ENCODE measurements at places on chromosomes 3 and 15.
A peak's percentile ranks its signal among the peaks of the same experiment; 100 is the strongest.

DNA sequence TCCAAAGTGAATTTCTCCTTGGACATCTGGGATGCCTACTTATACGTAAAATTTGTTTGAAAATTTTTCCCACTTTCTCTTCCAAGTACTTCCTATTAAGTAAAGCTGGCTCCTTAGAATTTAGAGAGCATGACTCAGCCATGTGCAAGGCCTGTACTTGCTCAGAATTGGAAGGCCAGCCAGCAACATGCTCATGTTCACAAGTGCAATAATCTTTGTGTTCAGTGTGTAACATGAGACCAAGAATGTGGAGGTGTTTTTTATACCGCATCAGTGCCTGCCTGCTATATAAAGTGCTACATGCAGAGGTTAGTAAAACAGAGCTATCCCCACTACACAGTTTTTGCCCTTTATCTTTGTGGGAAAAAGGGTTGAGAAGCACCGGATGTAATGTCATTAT lies 151.9 kb upstream of the FEZF2 start:
- DNase-seq: no peak

DNA sequence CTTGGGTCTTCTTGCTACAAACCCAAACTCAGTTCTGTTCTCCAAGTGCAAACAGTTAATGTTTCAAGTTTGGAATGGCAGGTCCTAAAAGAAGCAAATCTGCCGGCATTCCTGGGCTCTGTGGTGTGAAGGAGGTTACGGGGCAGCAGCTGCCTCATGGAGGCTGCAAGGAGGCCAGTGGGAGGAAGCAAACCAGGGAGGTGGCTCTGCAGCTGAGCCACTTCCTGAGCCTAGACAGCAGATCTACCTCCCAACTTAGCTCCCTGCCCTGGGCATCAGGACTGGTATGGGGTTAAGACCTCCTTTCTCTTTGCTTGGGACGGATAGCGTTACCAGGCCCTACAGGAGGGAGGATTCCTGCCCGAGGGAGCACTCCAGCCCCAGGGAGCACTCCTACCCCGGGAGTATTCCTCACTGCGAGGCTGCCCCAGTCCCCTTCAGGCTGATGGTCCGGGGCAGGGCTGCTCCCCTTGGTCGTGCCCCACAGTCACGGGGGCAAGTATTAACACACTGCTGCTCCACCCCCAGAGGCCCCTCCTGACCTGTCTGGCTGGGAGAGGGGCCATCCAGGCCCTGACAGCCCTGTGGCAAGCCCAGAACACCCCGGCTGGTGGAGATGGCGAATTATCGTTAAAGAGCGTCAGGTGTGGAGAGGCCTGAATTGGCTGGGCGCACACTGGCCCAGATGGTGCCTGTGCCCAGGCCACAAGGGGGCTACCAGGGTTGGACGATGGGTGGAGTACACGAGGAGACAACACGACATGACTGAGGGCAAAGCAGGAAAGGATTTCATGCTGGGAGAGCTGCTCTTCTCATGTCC lies 129.9 kb downstream of the ATP10A start:
- DNase-seq: no peak

- DNase-seq: no peak
Measured at GRCh38 chr3:45667569-45667934, 21.6 kb upstream of the SACM1L start.

- no peak for DNase-seq
Measured at GRCh38 chr3:31705736-31706135, 173.0 kb downstream of the STT3B start.

DNA sequence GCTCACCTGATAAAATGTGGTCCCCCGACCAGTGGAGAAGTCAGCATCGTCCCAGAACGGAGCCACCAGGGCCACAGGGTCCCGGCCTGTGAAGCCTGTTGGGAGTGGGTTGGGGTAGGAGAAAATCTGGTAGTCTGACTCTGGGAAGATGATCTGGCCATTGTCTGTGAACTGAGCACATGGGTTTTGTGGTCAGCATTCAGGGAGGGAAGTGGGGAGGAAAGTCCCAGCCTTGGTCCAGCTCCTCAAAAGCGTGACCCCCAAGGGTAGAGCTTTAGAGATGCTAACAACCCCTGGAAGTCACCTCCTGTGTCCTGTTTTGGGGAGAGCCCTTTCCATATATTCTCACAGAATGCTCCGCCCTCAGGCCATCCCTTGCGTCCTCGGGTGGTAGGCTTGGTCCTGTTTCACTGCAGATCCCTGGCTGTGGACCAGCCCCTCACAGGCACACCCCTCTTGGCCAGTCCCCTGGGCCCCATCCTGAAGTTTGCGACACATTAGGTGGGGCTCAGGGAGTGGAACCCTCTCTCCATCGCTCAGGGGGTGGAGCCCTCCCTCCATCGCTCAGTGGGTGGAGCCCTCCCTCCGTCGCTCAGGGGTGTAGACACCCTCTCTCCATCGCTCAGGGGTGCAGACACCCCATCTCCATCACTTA lies 40.0 kb downstream of the MUC4 start:
- DNase-seq: no peak

- DNase-seq: no peak
Measured at GRCh38 chr15:70242951-70243685, 145.4 kb upstream of the TLE3 start.

DNA sequence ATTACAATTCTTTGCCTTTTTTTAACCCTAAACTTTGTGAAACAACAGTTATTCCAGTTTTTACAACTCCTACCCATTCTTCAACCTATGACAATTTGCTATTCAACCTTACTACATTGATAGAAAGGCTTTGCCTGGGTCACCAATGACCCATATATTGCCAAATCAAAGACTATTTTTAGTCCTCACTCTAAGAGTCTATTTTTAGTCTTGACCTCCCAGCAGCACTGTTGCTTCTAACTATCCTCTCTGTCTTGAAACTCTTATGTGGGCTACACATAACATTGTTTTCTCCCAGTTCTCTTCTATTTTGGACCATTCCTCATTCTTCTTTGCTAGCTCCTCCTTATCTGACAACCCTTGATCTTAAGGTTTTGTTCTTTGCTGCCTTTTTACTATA lies 71.4 kb downstream of the C3orf80 start:
- no peak for DNase-seq

GRCh38 chr3:19029837-19030521 lies 118.3 kb upstream of the KCNH8 start:
- DNase-seq: no peak

DNA sequence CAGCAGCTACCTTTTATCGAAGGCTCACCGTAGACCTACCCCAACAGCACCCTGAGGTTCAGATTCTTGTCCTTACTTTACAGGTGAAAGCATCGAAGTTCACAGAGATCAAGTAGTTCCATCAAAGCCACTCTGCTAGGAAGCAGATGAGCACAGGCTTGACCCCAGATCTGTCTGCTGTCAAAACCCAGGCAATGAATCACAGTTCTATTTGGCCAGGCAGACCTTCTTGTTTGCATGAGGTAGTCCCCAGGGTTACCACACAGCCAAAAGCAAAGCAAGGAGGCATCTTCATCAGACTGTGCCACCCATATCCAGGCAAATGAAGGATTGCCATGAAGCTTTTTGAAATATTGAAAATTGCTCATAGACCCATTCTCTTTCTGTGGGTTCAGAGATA lies 33.0 kb downstream of the HES1 start:
- DNase-seq: no peak

GRCh38 chr3:185645596-185646381 lies 59.7 kb downstream of the SENP2 start:
- DNase-seq: no peak

- DNase-seq: no peak
Measured at GRCh38 chr3:73192036-73192738, 130.7 kb downstream of the EBLN2 start.

DNA sequence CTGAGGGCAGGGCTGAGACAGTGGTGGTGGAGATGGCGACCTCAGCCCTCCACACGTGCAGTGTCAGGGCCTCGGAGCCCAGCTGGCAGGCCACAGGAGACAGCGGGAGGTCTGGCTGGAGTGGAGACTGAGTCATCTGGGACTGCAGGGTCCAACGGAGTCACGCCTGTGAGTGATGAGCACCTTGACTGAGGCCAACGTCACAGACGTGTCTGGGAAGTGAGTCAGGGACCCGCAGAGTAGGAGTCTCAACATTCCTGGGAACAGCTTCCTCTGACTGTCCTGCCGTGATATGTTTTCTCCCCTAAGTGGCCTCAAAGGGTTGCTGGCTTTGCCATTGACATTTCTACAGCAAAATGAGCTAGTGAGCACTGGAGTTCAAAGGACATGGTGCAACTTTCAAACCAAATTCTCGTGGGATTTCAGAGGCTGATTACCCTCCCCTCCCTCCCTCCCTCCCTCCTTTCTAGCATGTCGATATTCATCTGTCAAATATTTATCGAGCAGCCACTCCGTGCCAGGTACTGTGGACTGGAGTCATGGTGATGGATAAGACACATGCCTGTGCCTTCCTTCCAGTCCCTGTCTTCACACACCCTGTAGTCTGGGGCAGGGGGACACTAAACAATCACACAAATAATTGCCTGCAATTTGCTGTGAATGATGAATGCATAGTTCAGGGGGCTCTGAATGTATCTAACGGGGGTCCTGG lies 53.3 kb upstream of the AMOTL2 start:
- DNase-seq: no peak

DNA sequence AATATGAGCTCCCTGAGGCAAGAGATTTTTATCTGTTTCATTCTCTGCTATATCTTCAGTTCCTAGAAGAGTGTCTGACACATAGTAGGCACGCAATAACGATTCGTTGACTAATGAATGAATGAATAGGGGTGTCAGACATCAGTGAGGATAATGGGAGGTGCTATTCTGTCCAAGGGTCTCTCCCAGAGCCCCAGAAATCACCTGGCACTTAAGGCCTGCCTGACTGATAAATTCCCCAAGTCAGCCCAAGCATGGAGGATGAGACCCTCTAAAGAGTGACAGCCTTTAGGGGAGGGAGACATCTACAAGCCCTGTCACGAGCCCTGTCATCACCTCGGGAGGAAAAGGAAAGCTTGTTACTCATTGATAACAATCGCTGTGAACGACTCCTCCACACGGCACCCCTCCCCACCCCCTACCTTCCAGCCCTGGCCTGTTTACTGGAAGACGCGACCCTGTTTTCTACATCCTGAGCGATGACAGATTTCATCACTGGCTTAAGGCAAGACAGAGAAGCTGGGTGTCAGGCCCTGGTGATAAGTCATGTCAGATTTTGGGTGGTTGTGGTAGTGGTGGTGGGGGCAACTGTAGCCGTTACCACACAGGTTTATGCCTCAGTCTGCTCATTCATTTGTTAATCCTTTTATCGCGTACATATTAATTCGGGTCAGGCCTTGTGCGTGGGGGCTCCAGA lies 23.1 kb downstream of the BHLHE40 start:
- DNase-seq: no peak

GRCh38 chr15:73704869-73705645 lies 20.9 kb downstream of the CD276 start:
- DNase-seq: peak; percentile 41

DNA sequence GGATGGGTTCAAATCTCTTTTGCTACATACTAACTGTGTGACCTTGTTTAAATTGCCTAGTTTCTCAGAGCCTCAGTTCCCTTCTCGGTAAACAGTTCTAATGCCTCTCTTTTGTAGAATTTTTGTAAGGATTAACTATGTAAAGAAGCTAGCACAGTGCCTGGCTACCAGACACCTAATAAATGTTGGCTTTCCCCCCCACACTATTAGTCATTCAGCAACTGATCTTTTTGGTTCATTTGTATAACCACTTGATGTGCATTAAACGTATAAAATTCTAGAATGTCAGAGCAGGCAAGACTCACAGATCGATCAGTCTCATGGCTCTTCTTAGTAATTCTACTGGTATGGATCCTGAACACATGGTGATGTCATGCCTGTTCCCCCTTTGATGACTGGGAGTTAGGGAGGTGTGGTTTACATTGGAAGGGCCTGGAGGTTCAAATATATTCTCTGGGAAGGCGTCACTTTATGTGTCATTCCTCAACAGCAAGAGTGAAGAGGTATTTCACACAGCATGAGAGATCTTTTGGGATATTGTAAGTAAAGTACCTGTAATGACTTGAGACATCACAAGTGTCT lies 6.5 kb downstream of the TAGLN3 start:
- no peak for DNase-seq

DNA sequence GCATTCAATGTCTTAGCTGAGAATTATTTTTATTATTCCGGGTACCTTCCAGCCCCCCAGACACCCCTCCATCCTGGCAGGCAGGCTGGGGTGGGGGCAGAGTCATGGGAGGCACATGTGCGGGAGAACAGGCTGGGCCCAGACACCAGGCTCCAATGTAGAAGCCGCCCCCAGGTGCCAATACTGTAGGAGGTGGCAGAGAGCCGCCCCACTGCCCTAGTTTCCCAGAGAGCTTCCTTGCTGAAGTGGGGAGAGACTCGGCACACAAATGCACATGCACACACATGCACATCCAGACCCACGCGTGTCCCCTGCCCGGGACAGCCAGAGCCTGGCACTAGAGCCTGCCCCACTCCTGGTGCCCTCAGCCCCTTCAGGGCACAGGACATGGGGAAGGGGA lies 98.4 kb upstream of the LINGO1 start:
- no peak for DNase-seq

- DNase-seq: no peak
Measured at GRCh38 chr15:66720206-66721010, 18.4 kb downstream of the SMAD6 start.

DNA sequence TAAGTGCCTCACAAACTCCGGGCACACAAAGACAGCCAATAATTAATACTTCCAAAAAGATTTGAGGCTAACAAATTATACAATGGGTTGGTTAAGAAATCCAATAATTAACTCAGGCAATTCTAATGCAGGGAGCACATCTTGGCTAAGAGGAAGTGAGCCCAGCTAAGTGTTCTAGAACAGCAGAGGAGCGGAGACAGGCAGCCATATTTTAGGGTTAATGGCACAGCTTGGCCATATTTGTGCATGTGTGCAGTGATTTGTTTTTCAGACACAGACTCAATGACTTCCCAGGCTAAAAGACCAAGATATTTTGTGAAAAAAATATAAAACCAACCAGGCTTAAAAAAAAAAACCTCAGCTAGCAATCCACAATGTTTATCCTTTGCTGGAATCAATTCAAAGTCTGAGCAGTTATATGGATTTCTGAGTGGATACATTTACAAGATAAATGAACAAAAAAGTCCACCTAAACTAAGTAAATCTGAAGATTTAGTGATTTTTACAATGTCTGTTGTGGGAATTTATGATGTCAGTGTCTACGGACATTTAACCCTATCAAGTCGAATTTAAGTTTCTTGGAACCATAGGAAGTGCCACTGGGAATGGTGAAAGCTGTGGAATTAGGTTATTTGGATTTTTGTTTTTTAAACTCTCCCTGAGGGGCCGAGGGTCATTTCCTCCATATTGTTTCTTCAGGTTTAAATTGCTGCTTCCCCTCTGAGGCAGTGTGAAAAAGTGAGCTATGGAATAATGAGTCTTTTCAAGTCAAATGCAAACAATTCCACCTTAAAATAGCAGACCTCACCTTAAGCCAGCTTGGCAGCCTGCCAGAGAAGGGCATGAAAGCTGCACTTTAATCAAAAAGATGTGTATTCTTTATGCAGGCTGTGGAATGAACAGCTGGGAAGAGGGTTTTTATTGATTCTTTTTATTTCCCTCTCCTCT lies 413.7 kb upstream of the TBL1XR1 start:
- DNase-seq: no peak

DNA sequence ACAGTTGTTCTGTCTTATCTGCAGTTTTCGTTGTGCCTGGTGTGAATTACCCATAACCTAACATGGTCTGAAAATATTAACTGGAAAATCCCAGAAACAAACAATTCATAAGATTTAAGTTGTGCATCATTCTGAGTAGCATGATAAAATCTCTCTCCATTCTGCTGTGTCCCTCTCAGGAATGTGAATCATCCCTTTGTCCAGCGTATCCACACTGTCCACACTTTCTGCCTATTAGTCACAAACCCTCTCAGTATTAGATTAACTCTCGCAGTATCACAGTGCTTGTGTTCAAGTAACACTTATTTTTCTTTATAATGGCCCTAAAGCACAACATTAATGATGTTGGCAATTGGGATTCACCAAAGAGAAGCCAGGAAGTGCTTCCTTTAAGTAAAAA lies 203.2 kb downstream of the CGGBP1 start:
- no peak for DNase-seq

Measured in activated CD8-positive, alpha-beta memory T cell treated with anti-CD3 and anti-CD28 coated beads for 1 hour (primary cell).